ENCODE measurements at places on chromosomes 3 and 15.

GRCh38 chr15:63892794-63893441 lies 59.2 kb upstream of the HERC1 start:
- DNase-seq, result no peak

- no peak for DNase-seq
Observed at GRCh38 chr3:134392336-134392983, 18.2 kb upstream of the AMOTL2 start.

DNA sequence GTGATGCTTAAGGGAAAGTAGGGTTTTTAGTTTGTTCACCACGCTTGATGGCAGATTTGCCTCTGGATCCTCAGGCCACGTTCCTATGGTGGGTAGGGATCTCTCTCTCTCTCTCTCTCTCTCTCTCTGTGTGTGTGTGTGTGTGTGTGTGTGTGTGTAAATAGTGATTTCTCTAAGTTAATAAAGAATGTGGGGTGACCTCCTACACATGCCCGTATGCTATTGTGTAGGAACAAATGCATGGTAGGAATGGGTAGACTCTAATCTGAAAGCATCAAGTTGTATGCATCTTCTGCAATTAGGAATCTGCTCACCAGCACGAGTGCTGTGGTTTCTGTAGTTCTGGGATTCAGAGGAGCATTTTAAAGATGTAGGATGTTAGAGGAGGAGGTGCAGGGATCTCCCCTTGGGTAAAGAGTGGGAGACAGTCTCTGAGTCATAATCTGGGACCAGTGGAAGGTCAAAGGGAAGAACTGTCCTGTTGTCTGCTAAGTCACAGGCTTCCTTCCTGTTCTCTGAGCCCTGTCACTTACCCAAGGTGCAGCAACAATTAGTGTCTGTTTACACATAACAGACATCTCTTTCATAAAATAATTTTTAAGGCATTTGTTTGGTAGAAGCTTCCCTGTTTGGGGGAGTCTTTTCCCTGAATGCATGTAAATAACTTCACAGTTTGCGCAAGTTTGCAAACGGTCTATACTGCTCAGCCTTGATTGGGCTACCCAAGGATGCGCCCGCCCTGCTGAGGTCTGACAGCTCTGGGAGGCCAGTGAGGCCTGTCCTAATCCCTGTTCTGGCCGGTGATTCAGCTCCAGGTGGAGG lies 139.8 kb downstream of the IGF1R start:
- DNase-seq, result no peak

DNA sequence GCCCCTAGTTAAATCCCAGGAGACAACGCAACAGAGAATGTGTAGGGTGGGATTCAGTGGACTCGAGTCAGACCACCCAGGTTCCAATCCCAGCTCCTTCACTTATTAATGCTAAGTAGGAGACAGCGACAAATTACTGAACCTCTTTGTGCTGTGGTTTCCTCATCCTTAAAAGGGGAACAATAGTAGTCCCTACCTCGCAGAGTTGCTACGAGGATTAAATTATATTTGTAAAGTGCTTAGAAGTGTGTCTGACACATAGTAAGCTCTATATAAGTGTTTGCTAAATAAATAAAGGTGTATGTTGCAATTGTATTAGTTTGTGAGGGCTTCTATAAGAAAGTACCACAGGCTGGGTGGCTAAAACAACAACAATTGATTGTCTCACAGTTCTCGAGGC lies 58.0 kb upstream of the PPARG start:
- DNase-seq, result no peak

DNA sequence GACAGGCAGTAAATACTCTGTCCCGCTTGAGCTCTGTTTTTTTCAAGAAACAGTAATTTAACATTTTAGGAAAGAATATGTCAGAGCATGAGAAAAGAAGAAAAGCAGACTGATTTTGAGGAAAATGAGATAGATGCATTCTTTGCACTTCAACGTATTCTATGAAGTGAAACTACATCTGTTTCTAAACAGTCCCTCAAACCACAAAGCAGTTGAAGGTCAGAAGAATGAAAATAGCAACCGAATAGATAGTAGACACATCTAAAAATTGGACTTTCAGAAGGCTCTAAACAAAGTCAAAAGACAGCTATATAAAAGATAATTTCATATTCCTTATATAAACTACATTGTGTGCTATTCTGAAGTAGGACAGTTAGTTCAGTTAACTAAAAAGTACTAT lies 172.6 kb upstream of the LRRC3B start:
- DNase-seq, result no peak

- DNase-seq, result no peak
Observed at GRCh38 chr3:110816008-110816407, 255.6 kb upstream of the NECTIN3 start.

DNA sequence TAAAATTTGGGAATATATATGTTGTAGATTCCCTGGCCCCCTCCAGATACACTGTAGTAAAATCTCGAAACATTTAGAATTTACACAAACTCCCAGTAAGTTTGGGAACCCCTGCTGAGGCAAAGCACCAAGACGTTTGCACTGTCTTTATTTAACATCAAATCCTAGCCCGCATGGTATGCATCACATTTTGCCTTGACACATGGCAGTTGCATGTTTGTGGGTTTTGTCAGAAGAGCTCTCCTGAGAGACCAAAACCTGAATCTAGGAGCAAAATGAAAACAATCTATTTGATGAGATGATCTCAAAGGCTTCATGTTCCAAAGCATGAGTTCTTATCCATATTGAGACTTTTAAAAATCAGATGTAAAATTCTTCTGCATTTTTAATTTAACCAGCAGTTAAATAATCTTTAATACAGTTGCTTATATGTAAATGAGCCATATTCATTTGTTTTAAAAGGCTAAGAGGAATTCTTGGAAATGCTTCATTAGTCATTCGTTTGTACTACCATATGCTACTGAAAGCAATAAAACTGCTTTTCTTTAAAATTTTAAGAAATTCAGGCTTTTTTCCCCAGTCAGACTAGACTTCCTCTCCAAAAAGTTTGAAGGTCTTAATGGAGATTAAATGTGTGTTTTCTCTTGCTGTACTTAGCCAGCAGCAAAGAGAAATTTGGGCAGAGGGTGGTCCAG lies 105.2 kb upstream of the BOC start:
- no peak for DNase-seq

All from NCI-H2171 treated with DMSO at 0.1 percent for 48 hours (cell line).